ENCODE measurements at places on chromosomes 11 and 22.

DNA sequence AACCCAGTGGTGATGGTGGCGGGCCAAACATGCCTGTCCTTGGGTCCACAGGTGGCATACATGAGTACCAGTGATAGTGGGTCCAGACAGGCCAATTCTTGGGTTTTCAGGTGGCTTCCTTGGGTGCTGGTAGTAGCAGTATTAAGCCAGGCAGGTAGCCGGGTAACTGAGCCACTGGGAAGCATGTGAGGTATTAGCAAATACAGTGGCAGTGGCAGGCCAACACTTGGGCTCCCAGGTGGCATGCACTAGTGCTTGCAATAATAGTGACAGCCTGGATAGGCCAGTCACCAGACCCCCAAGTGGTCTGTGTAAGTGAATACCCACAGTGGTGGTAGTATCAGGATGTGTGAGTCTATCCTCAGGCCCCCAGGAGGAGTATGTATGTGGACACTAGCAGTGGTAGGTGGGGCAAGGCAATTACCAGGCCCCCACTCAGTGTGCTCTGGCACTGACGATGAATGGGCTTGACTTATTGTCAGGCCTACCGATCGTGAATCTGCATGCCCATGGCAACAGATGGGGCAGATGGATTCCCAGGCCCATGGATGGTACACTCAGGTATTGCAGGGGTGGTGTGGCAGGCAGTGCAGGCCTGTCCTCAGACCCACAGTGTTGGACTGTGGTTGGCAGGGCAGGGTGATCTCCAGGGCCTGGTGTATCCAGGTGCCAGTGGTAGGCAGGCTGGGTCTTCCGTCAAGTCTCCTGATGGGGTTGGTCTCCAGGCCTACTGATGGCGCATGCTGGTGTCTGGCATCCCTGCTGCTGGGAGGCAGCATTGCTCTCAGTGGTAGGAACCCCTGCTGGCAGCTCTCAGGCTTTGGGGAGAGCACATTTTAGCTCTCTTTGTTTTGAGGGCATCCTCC is 840.7 kb downstream of the FAM181B start:
- no peak for DNase-seq

DNA sequence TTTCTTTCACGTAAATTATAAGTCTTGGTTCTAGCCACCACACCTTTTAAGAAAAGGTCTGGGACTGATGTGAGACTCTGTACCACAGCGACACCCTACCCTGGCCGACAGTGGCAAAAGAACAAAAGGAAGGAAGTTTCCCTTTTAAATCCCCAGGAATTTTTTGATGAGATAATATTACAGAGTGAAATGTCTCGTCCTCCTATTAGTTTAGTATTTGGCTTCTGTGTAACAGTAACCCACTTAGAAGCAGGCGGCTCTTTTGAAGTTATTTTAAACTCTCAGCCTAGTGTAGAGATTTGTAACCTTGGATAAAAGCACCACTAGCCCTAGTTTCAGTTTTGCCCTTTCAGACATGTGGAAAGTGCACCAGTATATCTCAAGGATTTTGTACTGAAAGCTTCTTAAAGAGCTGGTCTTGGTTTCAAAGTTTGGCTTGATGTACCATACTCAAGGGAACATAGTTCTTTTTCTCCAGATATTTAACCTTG is 84.1 kb downstream of the C22orf31 start:
- no peak for DNase-seq

GRCh38 chr22:22105364-22105763 is 122.8 kb upstream of the TOP3B start:
- no peak for DNase-seq

- DNase-seq, result no peak
Observed at GRCh38 chr11:69195824-69196782, 40.4 kb downstream of the SMIM38 start.

DNA sequence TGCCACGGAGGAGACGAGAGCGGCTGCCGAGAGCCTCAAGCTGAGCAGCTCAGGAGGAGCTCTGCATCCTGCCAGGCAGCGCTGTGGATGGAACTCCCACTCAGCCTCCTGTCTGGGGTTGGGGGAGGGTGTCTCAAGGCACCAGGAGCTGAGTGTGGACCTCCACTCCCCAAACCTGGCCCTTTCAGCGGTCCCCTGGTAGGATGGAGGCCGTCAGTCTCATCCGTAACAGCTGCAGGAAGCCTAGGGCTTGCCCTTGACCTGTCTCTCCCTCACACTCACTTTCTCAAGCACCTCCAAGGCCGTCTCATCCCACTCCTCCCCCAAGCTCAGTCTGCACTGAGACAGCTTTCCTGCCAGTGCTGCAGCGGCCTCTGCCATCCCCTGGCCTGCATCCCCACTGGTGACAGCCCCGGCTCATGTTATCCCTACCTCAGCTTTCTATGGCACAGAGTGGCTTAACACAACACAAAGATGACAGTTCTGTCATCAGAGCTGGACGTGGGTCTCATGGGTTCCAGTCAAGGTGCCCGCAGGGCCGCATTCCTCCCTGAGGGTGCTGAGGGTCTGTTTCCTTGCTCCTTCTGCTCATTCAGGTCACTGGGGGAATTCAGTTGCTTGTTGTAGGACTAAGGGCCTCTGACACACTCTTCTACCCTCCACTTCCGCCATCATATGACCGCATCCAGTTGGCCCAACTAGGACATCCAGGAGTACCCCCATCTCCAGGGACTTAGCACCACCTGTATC is 341.9 kb upstream of the B3GAT1 start:
- DNase-seq, result no peak

GRCh38 chr11:120880498-120881175 is 143.3 kb upstream of the TBCEL start:
- no peak for DNase-seq

GRCh38 chr11:40314327-40314726 is 1145.1 kb downstream of the LRRC4C start:
- DNase-seq, result no peak

DNA sequence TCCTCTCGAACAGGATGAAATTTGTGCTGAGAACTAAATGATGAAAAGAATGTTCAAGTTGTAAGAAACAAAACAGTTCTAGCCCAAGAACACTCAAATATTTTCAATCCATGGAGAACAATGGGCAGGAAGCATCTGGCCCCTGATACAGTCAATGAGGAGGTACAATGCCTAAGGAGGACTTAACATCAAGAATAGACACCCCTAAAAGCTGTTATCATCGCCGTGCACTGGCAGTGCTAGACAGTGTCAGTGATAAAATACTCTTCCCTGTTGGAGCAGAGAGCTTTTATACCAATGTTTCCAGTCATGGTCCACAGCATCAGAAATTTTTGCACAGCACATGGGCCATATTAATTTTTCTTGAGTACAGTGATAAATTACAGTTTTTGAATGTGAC is 20.2 kb upstream of the VSTM5 start:
- DNase-seq, result no peak

- DNase-seq, result no peak
Observed at GRCh38 chr11:1640076-1640946, 10.7 kb downstream of the KRTAP5-5 start.

DNA sequence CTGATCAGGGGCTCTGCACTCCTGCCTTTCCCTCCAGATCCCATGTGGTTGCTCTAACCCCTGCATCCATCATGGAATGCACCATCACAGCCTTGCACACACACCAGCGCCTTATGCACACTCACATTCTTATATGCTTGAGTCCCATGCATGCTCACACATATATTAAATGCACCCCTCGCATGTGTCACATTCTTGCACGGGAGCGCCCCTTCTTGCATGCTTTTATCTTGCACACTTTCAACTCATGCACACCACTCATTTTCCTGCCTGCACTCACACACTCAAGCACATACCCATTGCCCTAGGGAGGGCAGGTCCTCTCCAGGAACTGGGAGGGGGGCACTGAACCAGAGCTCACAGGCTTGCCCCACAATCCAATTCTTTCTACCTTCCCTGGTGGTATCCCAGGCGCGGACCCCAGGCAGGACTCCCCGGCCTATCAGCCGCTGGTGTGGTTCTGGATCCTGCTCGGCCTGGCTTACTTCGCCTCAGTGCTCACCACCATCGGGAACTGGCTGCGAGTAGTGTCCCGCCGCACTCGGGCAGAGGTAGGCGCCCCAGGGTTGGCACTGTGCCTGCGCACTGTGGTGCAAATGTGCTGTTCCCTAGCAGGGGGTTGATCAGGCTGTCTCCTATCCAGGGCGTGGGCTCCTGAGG is 2.3 kb upstream of the CATSPERZ start:
- DNase-seq, result no peak

DNA sequence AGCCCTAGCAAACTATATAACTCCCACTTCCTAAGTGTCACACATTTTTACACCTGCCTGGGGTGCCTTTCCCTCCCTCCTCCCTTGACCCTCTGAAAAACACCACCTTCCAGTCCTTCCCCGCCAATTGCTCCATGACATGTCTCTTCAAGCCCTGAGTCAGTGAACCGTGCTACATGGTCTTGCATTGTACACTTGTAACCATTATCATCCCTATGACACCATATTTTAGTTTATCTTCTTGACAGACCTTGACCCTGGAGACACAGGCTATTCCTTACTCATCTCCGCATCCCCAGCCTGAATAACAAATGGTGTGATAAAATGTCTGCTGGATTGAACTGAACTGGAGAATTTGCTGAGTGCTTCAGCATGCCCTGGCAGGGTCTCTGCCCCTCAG is 36.9 kb downstream of the TNKS1BP1 start:
- no peak for DNase-seq

DNA sequence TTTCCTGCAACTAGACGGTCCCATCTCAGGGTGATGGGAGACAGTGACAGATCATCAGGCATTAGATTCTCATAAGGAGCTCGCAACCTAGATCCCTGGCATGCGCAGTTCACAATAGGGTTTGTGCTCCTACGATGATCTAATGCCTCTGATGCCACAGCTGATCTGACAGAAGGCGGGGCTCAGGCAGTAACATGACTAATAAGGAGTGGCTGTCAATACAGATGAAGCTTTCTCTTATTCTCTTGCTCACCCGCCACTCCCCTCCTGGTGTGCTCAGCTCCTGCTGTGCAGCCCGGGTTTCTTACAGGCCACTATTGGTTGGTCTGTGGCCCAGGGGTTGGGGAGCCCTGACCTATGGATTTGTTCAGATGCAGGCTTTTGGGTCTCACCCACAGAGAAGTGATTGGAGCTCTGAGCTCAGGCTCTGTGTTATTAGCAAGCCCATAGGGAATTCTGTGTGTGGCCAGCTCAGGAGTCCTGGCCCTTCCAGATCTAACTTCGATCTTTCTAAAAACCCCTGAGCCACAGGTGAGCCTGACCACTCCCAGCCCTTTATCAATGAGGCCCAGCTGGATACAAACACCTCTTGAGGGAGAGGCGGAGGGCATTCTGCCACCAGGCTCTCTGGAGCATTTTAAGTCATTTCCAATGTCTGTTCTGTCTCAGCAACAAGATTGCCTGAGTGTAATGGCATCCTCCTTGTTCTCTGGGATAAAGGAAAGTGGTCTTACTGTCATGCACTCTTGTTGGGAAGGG is 351.8 kb downstream of the BUD13 start:
- DNase-seq, result no peak

DNA sequence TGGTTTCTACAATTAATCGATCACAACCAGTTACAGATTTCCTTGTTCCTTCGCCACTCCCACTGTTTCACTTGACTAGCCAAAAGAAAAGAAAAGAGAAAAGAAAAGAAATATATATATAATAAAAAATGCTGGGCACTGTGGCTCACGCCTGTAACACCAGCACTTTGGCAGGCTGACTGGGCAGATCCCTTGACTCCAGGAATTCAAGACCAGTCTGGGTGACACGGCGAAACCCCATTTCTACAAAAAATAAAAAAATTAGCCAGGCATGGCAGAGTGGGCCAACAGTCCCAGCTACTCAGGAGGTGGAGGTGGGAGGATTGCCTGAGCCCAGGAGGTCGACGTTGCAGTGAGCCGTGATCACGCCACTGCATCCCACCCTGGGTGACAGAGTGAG is 83.8 kb downstream of the NAT10 start:
- DNase-seq, result no peak

GRCh38 chr22:44933666-44934453 is 75.9 kb downstream of the PHF21B start:
- DNase-seq, result no peak

GRCh38 chr11:45535033-45535432 is 130.4 kb downstream of the CHST1 start:
- no peak for DNase-seq

DNA sequence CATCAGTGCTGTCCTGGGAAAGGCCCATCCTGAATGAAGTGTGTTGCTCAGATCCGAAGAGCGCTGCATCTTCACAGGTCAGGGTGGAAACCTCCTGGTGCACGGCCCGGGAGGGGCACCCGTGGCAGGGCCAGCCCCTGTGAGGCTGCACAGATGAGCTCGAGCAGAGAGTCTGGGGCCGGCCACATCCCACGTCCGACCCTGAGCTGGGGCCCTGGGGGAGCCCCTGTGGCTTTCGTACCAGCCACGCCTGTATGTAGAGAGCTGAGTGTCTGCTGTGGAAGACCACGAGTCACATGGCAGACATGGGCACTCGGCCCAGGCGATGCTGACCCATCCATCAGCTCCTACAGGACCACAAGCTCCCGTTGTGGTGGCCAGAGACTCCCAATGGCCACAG is 24.9 kb upstream of the SEPTIN5 start:
- no peak for DNase-seq

DNA sequence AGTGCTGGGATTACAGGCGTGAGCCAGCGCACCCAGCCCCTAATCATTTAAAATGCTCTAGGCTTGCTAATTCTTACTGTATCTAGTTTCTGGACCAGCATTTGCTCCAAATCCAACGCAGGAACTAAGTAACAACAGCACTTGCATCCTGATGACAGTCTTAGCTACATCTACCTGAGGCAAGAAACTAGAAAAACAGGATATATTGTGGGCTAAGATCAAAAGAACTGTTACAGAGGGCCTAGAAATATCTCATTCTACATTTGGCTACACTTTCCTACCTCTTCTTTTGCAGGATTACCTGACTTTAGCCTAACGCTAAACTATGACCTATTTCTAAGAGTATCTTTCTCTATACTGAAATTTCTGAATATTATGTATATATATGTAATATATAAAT is 7.8 kb downstream of the DCDC1 start:
- no peak for DNase-seq

DNA sequence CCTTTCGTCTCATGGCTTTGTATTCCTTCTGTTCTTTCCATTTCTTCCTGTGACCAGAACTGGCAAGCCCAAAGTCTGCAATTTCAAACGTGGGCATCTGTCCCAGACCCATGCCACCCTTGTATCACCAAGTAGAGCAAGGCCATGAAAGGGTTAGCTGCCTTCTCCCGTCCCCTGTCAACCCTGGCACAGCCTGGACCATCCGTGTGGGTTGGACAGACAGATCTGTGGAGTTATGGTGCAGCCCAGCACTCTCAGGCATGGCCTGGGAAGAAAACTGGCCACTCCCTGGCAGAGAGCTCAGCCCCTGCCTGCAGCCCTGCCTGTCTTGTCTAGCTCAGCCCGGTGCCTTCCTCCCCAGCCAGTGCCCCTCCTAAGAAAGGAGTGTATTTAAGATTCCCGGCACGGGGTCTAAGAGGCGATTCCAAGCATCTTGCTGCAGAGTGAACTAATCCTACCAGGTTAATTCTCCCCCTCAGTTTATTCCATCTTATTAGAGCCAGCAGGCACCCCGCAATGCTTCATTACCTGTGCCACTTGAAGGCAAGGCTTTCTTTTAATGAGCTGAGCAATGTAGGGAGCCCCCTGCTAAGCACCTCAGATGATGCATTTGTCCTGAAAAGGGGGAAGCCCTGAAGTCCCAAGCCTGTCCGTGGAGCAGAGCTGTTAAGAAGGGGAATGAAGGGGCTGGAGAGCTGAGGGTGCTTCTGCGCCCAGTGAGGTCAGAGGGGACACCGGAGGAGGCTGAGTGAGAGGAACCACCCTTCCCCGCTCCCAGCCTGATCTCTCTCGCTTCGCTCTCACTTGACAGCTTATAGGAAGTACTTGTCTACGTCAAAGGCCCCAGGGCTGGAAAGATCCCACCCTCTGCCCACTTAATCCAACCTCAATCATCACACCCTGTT is 130.6 kb downstream of the SPATA19 start:
- no peak for DNase-seq

Measured in NCI-H2107 (cell line).